ENCODE measurements at places on chromosomes 13 and 19.
A peak's percentile ranks its signal among the peaks of the same experiment; 100 is the strongest.

DNA sequence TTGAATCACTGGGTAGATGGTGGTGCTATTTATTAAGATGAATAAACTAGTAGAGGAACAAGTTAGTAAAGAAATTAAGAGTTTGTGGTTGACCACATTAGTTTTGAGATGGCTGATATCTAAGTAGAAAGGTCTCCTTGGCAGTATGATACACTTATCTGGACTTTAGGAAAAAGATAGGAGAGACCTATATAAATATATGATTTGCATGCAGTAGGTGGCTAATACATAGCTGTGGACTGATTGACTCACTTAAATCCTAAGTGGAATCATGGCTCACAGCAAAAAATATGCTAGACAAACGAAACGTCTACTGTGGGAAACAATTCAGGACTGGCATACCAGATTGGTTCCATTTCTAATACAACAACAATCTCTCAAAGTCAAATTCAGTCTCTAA lies 92.0 kb downstream of the CAB39L start:
- no peak for DNase-seq

DNA sequence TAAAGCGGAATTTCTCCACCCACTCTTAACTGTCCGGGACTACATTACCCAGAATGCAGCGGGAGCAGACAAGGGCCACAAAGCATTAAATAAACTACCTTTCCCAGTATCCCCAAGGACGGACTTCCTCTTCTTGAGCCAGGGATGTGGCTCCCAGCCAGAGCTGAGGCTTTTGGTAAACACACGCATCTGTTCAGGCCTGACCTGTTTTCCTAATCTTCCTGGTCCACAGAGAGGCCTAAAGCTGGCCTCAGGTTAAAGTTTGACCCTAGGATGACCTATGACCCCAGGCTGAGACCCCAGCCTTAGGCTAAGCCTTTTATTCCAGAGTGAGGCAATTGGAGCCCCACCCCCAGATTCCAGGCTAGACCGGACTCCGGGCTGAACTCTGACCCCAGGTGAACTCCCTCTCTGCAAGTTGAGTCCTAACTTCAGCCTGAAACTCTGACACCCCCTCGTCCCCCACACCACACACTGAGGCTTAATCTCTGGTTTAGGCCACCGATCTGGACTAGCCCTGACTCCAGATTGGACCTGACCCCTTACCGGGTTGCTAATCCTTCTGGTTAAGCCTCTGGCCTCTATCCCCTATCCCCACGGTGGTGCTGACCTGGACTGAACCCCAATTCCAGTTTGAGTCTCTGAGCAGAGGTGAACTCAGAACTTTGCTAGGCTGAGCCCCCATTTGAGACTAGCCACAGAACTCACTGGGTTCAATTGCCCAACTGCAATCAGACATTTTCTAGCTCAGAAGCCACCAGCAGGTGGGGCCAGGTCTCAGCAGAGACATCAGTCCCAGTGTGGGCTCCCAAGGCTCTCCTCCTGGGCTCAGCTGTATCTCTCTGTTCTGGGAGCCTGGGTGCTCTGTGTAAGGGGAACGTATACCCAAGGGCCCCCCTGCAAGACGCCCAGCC lies 750 bp upstream of the GPR108 start:
- peak; percentile 87 for DNase-seq

- DNase-seq, result no peak
Measured at GRCh38 chr13:112756967-112757758, 67.3 kb downstream of the ATP11A start.

- DNase-seq, result no peak
Measured at GRCh38 chr19:49103331-49104085, 10.7 kb upstream of the LIN7B start.

DNA sequence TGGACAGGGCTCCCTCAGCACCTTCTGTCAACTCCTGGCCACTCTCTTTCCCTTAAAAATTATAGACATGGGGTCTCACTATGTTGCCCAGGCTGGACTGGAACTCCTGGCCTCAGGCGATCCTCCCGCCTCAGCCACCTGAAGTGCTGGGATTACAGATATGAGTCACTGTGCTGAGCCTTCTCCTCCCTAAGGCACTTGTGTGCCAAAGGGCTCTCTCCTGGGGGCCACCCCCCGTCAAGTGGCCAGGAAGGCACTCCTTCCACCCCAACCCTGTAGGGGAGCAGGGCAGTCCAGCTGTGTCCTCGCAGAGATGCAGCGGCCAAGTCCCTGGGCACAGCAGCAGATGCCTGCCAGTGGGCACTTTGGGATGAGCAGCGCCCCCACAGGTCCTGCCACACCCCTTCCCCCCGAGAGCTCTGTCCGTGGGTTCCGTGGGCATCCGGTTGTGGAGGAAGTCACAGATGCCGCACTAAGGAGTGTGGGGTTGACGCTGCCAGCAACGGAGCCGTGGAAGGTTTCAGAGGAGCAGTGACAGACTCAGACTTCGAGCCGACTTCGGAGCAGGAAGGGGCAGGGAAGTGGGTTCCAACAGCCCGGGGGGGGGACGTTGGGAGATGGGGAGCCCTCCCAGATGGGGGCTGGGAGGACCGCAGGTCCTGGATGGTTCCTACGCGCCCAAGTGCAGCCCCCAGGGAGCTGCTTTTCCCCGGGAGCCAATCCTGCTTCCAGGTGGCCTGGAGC lies 3.3 kb upstream of the UQCR11 start:
- DNase-seq, result no peak

GRCh38 chr19:39631178-39631577 lies 24.5 kb upstream of the LGALS16 start:
- no peak for DNase-seq

GRCh38 chr13:31012655-31013024 lies 80.2 kb downstream of the TEX26 start:
- DNase-seq, result no peak

DNA sequence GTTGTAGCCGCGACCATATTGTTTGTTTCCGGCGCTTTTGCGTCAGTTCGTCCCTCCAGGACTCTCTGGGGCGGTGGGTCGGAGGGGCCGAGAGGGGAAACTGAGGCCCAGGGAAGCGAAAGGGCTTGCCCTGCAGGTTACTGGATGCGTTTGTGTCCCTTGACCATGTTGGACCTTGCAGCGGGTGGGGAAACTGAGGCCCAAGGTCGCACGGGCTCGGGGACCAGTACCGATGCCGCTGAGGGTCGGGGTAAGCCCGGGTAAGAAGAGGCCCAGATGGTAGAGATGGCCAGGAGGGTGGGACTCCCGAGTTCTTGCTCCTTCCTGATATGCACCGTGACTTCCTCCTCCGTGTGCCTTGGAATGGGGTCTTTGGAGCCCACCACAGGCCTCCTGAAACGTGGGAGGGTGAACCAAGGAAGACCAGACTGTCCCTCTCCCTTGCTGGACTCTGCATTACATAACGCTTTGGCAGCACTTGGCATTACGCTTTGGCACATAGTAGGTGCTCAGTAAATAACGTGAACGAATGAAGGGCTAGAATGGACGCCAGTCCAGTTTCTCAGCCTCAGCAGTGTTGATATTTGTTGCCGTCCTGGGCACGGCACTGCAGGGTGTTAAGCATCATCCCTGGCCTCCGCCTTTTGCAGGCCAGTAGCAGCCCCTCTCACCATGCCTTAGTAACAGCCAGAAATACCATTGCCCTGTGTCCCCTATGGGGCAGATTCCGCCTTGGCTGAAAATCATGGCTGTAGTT lies 743 bp downstream of the CHAF1A start:
- no peak for DNase-seq

DNA sequence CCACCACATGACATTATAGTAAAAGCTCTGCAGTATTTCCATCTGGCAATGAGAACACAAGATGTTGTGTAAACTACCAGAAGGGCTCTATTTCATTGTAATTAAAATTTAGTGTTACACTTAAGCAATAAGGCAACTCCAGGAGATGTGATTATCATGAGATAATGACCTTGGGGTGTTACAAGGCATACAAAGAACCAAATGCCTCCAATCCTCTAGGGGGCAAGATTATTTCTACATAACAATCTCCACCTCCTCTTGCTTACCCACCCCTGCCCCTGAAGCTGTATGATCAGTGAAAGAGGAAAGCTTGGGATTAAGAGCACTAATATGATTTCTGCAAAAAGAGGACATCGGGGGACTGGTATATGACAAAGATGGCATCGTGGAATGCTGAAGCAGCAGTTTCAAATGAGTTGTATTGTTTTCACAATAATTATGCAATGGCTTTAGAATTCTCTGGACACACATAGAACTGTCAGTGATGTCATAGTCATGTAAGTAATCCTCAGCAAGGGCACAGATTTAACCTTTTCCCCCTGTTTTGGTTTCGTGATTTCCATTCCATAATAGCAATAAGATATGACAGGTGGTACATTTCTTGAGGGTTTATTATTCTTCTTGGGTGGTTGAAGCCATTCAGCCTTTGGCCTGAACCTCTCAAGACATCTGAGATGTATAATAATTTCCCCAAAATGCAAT lies 295.3 kb downstream of the MZT1 start:
- no peak for DNase-seq

- no peak for DNase-seq
Measured at GRCh38 chr13:79442221-79442620, 36.2 kb upstream of the RBM26 start.

DNA sequence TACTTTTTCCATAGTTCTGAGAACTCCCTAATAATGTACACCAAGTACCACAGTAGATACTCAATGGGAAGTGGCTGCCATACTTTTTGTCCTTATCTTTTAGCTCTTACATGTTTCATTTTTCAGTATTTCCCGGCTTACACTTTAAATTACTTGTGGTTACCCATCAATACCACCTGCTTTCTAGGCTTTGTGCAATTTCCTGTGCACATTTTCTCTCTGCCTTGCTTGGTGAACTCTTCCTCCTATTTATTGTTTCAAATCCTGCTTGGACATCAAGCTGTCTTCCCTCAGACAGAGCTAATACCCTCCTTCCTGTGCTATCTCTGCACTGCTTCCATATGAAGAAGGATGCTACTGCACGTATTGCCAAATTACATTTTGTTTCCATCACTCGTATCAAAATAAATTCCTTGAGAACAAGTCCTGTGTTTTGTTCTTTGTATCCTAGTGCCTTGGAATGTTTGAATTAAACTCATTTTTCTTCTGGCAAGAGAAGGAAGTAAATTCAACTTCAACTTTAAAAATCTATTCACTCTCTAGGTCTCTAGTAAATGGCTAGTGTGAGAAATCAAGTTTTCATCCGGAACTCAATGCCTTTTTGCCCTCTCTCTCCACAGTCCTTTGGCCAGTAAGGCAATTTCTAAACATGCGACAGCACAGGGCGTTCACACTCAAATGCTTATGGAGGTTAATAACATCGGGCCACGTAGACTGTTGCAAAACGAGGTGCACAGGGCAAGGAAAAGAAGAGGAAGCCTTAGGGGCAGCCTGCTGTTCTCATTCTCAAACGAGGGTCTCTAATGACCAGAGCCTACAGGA lies 5.6 kb downstream of the ZAR1L start:
- no peak for DNase-seq

- DNase-seq, result peak; percentile 76
Measured at GRCh38 chr19:8578642-8579265, 1.5 kb upstream of the MYO1F start.

GRCh38 chr19:18257503-18258470 lies 16.5 kb downstream of the IQCN start:
- no peak for DNase-seq

DNA sequence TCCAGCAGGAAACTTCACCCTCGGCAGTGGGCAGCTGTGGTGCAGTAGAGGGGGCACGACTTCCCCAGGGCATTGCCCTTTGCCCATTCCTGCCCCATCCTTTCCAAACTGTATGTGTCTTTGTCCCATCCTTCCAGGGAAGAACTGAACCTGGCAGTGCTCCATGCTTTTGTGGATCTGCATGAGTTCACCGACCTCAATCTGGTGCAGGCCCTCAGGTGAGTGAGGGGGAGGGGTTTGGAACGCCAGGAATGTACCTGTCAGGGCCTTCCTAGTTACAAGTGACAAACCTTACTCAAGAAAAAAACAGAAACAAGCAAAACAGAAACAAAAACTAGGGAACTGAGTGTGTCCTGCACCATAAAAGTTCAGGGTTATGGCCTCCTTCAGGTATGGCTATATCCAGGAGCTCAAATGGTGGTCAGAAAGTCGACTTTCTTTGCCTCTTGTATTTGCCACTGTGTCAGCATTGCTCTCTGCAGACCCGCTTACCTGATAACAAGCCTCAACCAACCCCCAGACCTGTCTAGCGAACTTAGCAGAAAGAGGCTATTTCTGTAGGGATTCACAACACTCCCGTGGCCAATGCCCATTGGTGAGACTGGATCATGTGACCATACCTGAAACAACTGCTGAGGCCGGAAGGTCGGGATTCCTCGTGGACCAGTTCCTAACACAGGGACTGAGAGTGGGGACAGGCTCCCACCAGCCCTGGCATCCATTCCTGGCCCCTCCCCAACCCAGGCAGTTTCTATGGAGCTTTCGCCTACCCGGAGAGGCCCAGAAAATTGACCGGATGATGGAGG lies 4.2 kb downstream of the CYTH2 start:
- DNase-seq, result no peak

DNA sequence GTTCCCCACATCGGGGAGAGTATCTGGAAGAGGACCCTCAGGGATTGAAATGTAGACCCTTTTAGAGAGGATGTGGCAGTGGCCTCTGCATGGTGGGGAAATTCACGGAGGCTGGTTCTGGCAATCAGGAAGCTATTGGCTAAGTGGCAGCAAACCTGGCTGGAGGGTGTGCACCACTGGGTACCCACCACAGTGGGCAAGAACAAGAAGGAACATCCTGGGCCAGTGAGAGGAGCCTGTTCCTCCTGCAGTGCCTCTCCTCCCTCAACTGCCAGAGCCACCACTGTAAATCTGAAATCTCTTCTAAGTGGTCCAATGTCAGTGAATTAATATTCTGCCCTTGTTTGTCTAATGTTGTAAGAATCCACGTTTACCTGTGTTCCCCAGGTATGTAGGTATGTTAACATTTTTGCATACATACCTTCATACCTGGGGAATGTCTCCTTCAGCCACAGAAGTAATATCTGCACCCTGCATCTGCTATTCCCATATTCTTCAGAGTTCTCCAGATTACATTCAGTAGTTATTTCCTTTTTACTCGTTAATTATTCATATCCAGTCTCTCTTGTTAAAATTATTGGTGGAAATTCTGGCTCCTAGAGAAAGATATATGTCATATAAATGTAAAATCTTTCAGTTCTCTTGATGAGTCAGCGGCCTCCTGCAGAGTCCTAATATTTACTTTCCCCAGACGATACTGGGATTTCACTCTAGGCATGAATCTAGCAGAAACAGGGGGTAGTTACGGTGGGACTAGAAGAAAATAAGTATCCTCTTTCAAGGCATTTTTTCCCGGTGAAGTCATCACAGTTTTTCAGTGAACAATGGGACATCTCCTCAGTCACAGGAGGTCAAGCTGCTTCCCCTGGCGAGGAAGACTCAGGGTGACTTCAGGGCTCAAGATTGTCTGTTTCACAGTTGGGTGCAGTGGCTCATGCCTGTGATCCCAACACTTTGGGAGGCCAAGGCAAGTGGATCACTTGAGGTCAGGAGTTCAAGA lies 148.3 kb downstream of the MYO16 start:
- DNase-seq, result no peak

- DNase-seq, result no peak
Measured at GRCh38 chr13:91649456-91649855, 251.0 kb downstream of the GPC5 start.

DNA sequence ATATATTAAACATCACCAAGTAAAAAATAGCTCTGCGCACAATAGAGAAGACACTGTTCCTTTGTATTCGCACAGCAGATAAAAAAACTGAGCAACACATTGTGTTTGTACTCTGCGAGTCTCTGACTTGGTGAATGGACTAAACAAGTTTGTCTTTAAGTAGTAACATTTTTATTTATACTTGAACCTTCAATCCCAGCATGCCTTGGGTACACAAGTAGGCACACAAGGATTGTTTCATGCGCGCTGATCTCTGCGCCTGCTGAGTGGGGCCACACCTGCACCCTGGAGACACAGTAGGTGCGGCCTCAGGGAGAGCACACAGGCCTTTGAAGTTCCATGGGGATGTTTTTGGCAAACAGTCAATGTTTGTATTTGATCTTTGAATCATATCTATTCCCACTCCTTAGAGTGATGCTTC lies 318.9 kb downstream of the MYO16 start:
- DNase-seq, result no peak

Measured in naive thymus-derived CD8-positive, alpha-beta T cell (primary cell).